GM20000 (cell line): ENCODE measurements at places on chromosomes 4 and X.

DNA sequence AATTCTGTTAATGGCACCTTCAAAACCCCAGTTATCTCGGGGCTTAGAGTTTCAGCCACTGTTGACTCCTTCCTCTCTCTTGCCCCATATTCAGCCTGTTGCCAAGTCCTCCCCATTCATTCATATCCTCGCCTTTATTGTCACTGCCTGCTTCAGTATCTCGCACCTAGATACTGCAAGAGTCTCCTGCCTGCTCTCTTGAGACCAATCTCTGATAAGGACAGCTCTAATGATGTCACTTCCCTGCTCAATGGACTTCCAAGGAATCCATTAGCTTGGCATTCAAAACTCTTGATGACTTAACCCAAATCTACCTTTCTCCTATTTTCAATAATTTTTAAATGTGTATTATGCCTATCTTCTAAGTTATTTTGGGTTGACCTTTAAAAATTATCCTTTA is 1.1 kb upstream of the UBE2A start:
- no peak for DNase-seq

- no peak for DNase-seq
These were observed 921.8 kb upstream of the PCDH10 start for GRCh38 chr4:132227151-132227856.

GRCh38 chr4:142818031-142818430 is 28.1 kb downstream of the INPP4B start:
- no peak for DNase-seq

DNA sequence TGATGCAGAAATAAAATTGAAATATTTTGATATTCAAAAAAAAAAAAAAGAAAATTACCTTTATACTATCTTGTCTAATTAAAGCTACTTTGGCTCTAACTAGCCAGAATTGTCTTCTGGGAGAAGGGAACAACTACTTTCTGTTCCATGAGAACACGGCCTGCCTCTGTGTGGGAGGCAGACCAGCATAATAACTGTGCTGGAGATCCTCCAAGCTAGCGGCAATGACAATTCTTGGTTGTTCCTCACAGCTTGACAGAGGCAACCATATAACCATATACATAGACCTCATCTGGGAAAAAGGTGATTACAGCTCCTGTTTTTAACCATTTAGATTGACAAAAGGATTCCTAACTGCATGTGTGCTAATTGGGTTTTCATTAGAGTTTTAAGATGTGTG is 95.7 kb downstream of the RBMX2 start:
- DNase-seq: no peak

- no peak for DNase-seq
These were observed 12.6 kb downstream of the BCOR start for GRCh38 chrX:40085102-40085551.

DNA sequence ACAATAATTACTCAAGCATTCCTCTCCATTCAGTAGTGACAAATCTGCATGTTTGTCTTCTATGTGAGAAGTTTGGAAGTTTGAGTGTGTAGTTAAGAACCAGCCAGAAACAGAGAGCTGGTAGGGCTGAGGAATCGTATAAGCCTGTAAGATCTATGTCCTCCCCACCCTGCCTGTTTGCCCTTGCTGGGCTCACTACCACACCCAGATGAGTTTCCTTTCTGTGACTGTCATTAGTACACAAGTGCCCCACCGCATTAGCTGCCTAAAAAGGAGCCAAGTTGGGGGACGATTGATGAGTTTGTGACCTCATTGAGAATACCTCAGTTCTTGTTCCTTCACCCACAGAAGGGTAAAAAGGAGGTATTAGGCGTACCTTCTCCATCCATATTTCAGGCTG is 28.3 kb downstream of the DOCK11 start:
- no peak for DNase-seq

GRCh38 chr4:26803211-26803861 is 57.3 kb upstream of the STIM2 start:
- DNase-seq: no peak
